ENCODE measurements at places on chromosomes 7 and 10.
A peak's percentile ranks its signal among the peaks of the same experiment; 100 is the strongest.

DNA sequence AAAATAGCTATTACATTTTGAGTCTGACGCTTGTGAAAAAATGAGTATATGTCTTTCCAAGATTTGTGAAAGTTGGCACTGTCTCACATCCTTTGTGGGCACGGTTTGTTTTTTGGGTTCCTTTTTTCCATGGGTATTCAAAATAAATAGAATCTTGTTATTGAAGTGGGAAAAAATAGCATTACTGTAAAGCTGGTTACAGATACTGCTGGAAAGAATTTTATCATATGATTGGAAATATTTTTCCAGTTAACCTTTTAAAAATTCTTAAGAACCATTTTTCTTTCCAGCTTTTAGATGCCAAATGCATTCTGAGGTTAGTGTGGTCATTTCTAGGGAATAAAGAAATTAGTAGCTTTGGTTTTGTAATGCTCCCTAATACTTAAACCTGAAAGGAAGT, 11.4 kb downstream of the NET1 start:
- no peak for DNase-seq

- peak; percentile 1 for DNase-seq
These were observed 98.4 kb upstream of the HABP2 start for GRCh38 chr10:113454341-113455061.

DNA sequence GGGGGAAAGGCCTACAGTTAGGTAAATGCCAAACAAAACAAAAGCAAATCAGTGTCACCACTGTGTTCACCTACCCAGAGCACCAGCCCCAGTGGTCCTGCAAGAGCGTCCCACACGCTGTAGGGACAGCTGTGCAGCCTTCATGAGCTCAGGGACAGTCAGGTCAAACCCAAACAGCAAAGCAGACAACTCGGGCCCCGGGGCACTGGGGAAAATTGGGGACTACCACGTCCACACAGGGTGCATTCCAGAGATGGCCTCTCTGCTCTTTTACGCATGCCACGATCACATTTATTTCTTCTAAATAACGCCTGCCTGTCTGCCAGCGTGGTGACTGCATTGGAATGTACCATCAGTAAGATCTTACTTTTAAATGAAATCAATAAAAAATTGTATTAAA, 21.7 kb downstream of the EBF3 start:
- no peak for DNase-seq

- peak; percentile 14 for DNase-seq
These were observed 170.4 kb downstream of the SNX13 start for GRCh38 chr7:17769918-17770317.

Measured in CMK (cell line).